ENCODE measurements at places on chromosomes 5 and 9.

DNA sequence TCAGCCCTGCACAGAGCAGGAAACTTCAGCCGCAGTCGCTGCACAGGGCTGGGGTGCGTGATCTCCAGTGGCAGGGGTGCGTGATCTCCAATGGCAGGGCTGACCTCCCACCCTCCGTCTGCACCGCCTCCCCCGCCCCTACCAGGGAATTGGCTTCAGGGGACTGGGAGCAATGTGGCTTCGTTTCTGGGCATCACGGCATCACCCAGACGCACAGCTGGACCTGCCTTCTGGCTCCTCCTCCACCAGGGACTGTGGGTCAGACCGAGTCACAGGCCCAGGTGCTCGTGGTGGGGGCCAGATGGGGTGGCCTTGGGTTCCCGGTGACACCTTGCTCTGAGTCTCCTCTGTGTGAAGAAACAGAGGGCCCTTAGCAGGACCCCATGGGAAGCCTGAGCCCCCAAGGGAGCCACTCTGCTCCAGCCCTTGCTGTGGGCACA is 51.1 kb downstream of the AHRR start:
- no peak for DNase-seq

DNA sequence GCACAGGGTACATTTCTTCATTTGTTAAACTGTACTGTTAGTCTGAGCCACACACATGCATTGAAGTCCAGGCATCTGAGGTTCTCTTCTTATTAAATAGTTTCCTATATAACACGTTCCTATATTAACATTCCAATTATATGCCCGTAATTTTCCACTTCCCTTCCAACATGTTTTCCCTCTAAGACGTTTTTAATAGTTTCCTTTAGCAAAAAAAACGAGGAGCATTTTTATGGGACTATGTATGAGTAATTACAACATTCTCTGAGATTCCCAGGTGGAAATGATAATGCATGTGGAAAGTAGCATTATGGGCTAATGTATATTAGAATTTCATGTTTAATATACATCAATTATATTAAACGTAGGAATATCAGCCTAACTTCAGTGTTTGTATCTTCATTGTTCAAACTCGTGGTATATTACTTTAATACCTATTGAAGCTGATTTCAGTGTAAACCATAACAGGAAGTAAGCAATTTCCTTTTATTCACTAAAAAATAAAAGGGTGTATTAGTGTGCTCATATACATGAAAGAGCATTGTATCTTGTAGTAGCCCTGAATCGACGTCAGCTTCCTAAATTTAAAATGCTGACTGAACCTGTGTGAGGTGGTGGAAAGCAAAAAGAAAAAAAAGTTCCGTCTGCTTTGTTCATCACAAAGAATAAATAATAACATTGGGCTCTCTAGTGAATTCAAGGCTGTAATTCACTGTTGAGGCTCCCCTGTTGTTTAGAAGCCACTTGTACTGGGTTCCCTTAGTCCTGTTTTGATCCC is 11.3 kb downstream of the SMARCA2 start:
- no peak for DNase-seq

DNA sequence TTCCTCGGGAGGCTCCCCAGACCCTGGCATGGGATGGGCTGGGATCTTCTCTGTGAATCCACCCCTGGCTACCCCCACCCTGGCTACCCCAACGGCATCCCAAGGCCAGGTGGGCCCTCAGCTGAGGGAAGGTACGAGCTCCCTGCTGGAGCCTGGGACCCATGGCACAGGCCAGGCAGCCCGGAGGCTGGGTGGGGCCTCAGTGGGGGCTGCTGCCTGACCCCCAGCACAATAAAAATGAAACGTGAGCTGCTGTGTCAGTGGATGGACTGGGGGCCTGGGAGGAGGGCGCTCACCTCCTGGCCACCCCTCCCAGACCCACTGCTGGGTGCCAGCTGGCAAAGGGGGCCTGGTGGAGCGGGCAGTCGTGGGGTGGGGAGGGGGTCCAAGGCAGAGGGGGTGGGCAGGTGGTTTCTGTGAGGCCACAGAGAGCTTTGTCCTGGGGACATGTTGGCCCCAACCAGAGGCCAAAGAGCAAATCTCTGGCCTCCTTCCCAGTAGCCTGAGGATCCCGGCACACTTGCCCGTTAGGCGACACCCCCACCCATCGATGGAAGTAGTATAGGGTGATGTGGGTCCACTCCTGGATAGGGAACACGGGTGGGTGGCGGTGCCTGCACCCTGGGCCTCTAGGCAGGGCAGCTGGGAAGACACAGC is 9.8 kb downstream of the EGFL7 start:
- no peak for DNase-seq

DNA sequence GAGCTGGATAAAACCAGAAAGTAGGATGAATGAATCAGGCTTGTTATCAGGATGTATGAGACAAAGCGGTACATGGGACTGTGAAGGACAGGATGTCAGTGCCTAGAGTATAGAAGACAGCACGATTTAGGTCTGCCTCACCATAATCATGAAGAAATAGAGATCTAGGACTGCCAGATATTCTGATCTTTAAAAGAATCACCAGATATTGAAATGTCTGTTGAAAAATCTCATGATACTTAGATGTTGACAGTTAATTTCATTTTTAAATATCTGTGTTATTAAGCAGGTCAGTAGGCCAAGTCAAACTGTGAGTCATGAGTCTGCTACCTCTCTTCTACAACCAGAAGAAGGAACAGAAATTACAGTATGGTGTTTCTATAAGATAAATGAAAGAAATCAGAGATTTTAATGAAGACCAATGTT is 65.0 kb downstream of the ST8SIA4 start:
- no peak for DNase-seq

DNA sequence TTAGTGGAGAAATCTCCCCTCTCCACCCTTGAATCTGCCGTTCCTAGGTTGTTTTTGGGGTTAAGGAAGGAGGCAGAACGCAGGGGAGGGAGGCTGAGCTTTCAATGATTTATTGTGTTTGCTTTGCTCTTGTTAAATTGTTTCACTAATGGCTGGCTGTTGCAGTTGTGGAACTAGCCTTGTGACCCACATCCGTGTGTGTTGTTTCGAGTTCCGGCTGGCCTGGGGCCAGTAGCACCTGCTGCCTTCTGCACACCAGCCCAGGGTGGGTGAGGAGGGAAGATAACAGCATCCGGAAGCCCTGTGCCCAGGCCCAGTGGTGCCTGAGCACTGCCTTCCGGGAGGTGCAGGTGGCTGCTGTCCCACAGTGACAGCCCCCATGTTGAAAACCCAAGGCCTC is 3.6 kb downstream of the ERGIC1 start:
- DNase-seq = no peak

DNA sequence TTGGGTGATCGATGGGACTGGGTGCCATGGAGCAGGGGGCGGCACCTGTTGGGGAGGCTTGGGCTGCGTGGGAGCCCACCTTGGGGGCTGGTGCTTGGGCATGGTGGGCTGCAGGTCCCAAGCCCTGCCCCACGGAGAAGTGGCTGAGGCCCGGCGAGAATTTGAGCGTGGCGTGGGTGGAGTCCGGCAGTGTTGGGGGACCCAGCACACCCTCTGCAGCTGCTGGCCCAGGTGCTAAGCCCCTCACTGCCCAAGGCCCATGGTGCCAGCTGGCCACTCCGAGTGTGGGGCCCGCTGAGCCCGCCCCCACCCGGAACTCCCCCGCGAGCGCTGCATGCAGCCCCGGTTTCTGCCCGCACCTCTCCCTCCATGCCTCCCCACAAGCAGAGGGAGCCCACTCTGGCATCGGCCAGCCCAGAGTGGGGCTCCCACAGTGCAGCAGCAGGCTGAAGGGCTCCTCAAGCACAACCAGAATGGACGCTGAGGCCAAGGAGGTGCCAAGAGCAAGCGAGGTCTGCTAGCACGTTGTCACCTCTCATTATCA is 1178.6 kb upstream of the CDH10 start:
- DNase-seq = no peak

Data from T-helper 9 cell (primary cell).